ENCODE measurements at places on chromosomes 13 and 19. TPM values are rescaled to one million over a fixed set of nuclear protein-coding genes. Genes with fewer than 3 reads are reported as not detected.

ADM5 gene
- total RNA-seq, result 2.7 TPM

VSTM1 gene
- total RNA-seq, result not detected

C5AR2 gene
- total RNA-seq, result 0.29 TPM

ZNF837 gene
- 0.98 TPM for total RNA-seq

ZNF878 gene
- 0.94 TPM for total RNA-seq

KLF1 gene
- total RNA-seq, result 0.29 TPM

U2AF1L4 gene
- 35.6 TPM for total RNA-seq

CEACAM20 gene
- not detected for total RNA-seq

CYP4F11 gene
- not detected for total RNA-seq

ZNF506 gene
- 27.4 TPM for total RNA-seq

ZNF132 gene
- total RNA-seq, result 5.8 TPM

URAD gene
- total RNA-seq, result not detected

NUDT19 gene
- total RNA-seq, result 13.0 TPM

CDC34 gene
- total RNA-seq, result 58.3 TPM

HIF3A gene
- total RNA-seq, result not detected

DNAAF3 gene
- 0.35 TPM for total RNA-seq

SULT2A1 gene
- not detected for total RNA-seq

BRME1 gene
- 4.1 TPM for total RNA-seq

INSR gene
- total RNA-seq, result 0.20 TPM

SYCN gene
- not detected for total RNA-seq

GJA3 gene
- total RNA-seq, result 0.76 TPM

ZNF541 gene
- total RNA-seq, result 0.40 TPM

SHISA2 gene
- 0.19 TPM for total RNA-seq

BORA gene
- total RNA-seq, result 27.1 TPM

ZNF578 gene
- 1.8 TPM for total RNA-seq

DHDH gene
- total RNA-seq, result 1.1 TPM

EBI3 gene
- 2.6 TPM for total RNA-seq

ZNF324B gene
- total RNA-seq, result 14.4 TPM

DCT gene
- total RNA-seq, result not detected

IZUMO1 gene
- not detected for total RNA-seq

ZIC5 gene
- not detected for total RNA-seq

CDX2 gene
- total RNA-seq, result not detected

TMEM150B gene
- 2.4 TPM for total RNA-seq

LILRA1 gene
- not detected for total RNA-seq

CACNG7 gene
- total RNA-seq, result not detected

DLEU7 gene
- not detected for total RNA-seq
